ENCODE measurements at places on chromosomes 5 and 9.

- no peak for DNase-seq
Measured at GRCh38 chr5:96548905-96549304, 113.3 kb upstream of the CAST start.

GRCh38 chr5:1488882-1489680 lies 34.7 kb downstream of the LPCAT1 start:
- DNase-seq: no peak

- DNase-seq: no peak
Measured at GRCh38 chr5:112930082-112930344, 8.0 kb upstream of the REEP5 start.

DNA sequence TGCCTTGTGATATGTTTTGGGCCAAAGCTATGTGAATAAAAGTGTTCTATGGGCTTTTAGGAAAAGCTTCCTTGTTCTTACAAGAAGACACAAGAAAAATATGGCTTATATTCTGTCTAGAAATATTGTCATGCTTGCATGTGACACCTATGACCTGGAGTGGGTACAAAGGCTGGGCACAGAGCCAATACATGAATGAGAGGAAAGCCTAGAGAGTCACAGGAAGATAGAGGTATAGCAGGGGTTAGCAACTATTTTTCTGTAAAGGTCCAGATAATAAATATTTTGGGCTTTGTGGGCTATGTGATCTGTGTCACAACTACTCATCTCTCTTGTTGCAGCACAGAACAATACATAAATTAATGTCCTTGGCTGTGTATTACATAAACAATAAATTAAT lies 196.6 kb upstream of the CD180 start:
- DNase-seq: no peak

DNA sequence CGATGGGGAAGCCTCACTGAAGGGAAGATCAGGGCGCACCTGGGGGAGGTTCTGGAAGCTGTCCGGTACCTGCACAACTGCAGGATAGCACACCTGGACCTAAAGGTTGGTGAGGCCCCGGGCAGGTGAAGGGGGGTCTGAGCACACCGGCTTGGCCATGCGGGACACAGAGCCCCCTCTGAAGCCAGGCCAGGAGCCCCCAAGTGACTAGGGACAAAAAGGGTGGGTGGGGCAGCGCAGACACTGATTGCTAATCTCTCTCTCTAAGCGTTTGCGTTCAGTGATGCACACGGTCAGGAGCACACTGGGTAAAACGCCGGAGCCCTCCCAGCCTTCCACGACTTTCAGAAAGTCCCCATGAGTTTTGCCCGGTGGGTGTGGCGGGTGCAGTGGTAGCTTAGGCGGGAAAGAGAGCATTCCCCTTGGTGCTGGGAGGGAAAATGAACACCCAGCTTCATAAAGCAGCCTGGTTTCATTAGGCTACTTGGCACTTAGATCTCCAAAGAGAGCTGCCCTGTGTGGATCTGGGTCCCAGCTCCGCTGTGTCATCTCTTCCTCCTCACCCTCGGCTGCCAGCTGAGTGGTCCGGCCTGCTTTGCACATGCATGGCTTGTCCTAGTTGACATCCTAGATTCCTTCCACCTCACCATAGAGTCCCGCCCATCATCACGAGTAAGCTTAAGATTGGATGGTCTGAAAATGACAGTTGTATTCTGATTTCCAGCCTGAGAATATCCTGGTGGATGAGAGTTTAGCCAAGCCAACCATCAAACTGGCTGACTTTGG lies 74.2 kb upstream of the OTULINL start:
- no peak for DNase-seq

- DNase-seq: no peak
Measured at GRCh38 chr9:120736881-120737280, 22.6 kb upstream of the MEGF9 start.

DNA sequence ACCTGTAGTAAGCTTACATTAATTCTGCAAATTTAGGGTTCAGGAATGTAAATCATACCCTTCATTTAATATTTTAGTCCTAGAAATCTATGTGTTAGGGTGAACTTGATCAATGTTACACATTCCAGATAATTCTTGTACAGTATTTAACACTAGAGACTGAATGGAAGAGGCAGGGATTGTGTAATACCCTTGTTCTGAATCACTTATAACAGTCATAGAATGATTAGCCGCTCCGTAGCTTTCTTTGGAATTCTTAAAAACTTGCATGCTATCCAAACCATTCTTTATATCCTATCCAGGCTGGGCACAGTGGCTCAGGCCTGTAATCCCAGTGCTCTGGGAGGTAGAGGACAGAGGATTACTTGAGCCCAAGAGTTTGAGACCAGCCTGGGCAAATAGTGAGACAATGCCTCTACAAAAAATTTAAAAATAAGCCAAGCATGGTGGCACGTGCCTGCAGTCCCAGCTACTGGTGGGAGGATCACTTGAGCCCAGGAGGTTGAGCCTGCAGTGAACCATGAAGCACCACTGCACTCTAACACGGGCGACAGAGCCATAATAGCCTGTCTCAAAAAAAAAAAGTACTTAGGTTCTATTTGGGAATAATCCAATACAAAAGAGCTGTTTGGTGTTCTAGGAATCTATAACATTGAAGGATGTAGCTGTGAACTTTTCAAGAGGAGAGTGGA lies 8.3 kb downstream of the ZNF483 start:
- DNase-seq: no peak

- DNase-seq: no peak
Measured at GRCh38 chr9:137955224-137955570, 77.6 kb downstream of the CACNA1B start.

- no peak for DNase-seq
Measured at GRCh38 chr5:179680014-179680779, 637 bp downstream of the CBY3 start.

- DNase-seq: no peak
Measured at GRCh38 chr5:93044859-93045666, 536.0 kb downstream of the NR2F1-AS1 start.

DNA sequence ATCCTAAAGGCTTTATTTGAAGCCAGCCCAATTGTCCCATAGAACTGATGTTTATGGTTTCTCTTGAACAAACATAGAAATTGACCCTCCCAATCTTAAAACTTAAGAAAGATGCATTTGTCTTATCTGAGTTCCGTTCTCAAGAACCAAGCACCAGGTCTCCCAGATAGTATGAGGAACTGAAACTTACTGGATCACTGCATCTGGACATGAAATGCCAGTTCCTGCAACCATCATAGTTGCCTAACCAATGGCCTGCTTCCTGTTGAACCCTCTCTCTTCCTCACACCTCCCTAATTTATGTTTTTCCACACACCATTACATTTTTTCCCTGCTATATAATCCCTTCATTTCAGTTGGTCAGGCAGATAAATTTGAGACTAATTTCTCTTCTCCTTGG lies 478.9 kb downstream of the HTR1A start:
- no peak for DNase-seq

DNA sequence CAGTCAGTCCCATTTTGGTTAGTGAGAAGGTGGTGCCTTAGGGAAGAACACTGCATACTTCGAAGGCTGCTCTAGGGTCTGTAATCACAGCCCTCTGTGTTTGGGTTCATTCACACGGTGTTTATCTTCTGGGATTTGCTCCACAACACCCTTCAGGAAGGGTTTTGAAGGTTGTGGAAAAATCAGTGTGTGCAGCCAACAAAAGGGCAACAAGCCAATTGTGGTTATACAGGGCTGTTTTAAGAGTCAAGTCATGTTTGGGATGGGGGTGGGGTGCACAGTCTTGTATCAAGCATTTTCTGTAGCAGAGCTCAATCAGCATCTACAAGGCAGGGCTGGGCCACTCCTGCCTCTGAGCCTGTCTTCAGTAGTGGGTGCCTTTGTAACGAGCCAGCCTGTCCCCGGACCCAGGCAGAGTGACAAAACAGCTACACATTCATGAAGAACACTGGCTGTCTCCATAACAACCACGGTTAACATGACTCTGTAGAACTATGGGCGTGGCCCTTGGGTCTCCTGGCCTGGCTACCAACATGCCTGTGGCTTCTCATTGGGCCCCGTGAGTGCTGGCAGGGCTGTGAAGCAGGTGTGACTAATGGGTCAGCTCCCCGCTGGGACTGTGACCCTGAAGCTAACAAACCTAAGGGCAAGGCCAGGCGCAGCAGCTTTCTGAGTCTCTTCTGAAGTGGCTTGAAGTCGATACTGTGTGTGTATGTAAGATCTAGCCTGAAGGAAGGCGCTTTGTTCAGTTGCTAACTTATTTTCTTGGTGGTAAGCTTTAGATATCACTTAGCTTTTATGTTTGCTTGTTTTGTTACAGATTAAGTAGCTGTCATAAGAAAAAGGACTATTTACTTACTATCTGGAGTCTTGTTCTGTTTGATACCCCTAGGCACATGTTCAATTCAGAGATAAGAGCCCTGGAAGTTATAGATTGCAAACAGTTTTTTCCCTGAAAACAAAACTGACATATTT lies 27.9 kb upstream of the GOLM1 start:
- DNase-seq: no peak

DNA sequence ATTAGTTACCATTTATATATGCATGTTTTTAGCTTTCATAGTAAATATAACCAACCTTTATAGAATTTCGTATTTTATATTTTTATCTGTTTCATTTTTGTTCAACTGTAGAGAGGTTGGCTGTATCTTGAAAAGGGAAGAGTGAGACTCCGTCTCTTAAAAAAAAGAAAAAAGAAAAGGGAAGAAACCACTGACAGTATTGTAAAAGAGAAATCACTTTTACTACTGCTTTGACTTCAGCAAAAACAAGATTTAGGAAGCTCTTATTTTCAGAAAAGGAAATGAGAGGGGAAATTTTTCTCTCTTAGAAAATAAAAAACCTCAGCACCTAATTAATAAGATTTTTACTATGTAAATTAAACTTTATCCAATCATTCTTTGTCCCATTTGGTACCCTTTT lies 14.4 kb downstream of the POLK start:
- no peak for DNase-seq

- no peak for DNase-seq
Measured at GRCh38 chr5:59326596-59326995, 566.9 kb downstream of the PDE4D start.

- DNase-seq: no peak
Measured at GRCh38 chr5:61837788-61838187, 468.2 kb upstream of the KIF2A start.

- no peak for DNase-seq
Measured at GRCh38 chr5:166618526-166618925, 1672.9 kb upstream of the WWC1 start.

- DNase-seq: no peak
Measured at GRCh38 chr5:6737043-6737941, 24.1 kb downstream of the TENT4A start.

DNA sequence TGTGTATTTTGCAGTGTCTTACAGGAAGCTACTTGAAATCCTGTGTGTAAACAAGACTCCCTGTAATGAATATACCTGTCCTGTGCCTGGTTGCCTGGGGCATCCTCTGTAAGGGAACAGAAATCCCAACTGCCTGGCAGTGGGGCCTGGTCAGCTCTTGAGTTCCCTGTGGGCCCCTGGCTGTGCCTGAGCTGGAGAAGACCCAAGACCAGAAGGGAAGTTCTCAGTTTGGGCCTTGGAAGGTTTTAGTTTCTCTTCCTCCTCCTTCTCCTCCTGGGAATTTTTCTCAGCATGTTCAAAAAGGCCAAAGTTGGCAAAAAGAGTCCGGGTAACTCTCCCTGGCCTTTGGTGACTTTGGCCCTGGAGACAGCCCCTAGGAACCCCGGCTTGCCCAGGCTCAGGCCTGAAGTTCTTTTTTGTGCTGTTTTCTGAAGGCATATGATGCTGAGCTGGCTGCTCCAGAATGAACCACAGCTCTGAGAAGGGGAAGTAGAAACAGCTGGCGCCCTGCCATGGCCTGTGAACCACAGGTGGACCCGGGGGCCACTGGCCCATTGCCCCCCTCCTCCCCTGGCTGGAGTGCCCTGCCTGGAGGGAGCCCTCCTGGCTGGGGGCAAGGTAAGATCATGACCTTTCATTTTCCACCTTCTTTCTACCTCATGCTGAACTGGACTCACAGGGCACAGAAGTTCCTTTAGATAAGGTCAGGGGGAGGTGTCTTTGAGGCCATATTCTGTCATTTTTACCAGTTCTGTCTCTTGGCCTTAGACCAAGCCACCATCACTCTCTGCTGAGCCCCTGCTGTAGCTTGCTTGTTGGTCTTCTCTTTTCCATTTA lies 5.8 kb downstream of the TMEM268 start:
- no peak for DNase-seq

DNA sequence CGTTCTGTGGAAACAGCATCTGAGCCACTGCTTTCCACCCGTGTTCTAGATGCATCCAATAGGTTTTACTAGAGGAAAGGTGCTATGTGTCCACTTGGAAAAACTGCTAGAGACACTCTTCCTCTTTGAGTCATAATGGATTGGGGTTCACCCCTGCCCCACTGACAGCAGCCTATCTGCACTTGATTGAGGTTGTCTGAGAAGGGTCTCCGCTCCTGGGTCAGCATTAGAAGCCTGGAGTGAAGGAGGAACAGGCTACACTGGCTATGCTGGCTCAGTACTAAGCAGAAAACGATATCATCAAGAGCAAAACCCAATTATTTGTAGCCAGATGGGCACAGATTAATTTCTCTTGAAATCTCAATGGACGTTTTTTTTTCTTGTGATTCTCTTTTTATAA lies 152.6 kb upstream of the IQGAP2 start:
- no peak for DNase-seq

GRCh38 chr9:131799177-131799823 lies 59.4 kb upstream of the RAPGEF1 start:
- no peak for DNase-seq

DNA sequence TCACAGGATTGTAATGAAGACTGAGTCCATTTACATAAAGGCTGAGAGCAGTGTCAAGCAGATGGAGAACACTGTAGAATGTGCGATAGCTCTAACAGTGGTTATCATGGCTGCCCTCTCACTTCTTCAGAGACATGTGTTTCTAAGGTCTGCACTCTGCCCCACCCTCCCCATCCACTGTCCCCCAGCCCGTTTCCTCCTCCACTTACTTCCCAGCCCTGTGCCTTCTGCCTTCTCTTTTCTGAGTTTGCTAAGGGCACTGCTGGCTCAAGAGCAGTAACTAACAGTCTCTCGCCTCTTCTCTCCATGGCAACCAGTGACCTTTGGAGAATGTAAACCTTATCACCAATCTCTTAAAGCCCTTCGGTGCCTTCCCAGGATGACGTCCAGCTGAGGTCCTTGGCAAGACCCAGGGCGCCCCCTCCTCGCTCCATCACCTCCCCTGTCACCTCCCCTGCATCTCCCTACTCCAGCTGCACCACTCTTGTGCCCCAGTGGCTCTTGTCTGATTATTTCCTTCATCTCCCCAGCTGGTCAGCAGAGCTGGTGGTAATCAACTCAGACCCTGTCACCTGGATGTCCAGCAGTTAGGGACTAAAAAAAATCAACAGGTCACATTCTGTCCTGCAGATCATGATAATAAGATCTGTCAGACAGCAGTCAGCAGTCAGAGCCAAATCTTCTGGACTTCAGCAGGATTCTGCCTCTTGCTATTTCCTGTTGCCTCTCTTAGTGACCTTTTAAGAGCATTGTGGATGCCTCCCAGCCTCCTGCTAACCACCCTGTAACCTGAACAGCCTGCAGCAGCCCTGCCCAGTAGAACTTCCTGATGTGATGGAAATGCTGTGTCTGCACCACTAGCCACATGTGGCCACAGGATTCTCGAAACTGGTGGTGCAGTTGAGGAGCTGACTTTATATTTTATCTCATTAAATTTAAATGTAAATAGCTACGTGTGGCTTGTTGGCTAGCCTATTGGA lies 9.0 kb downstream of the FXN start:
- DNase-seq: no peak

- DNase-seq: no peak
Measured at GRCh38 chr5:115553082-115553481, 8.5 kb upstream of the FEM1C start.

- no peak for DNase-seq
Measured at GRCh38 chr9:136048560-136049411, 46.3 kb downstream of the NACC2 start.

Measured in stimulated activated CD8-positive, alpha-beta memory T cell treated with anti-CD3 and anti-CD28 coated beads, Interleukin-7, amount 100 ng/mL, for 1 hour (primary cell).